PC-3 (cell line): ENCODE measurements at places on chromosomes 12 and 14.

- DNase-seq: no peak
Measured at GRCh38 chr12:639566-639965, 23.7 kb downstream of the NINJ2 start.

GRCh38 chr12:67483871-67484554 lies 164.5 kb upstream of the DYRK2 start:
- DNase-seq: peak; percentile 93

- no peak for DNase-seq
Measured at GRCh38 chr14:23486036-23486435, 16.5 kb downstream of the NGDN start.

- no peak for DNase-seq
Measured at GRCh38 chr12:50690925-50691324, 73.0 kb upstream of the ATF1 start.

GRCh38 chr14:36009643-36010042 lies 166.9 kb downstream of the PTCSC3 start:
- DNase-seq: no peak

DNA sequence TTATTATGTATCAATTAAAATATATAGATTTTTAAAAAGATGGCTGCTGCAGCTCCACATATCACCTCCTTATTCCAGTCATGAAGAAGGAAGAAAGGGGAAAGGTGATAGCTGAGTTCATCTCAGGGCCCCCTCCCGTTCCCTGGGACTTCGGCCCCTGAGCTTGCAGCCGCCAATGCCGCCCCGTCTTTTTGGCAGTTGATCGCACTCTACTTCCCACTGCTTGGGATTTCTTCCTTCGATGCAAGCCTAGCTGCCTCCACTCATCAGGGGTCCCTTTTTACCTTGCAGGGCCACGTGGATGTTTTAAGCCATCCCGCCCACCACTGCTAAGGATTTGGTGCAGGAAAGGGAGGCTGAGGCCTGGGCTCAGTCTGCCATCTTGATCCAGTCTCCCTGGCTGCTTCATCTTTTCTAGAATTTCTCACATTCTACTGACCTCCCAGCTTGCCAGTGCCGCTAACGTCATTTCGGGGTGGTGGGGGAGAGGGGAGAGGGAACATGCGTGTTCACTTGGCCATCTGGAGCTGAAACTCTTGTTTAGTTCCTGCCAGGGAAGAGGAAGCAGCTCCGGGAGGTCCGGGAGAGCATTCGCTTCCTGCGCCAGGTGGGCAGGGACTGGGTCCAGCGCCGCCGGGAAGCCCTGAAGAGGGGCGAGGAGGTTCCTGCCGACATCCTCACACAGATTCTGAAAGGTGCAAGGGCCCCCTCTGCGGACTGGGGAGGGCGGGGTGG lies 31.3 kb downstream of the CYP46A1 start:
- no peak for DNase-seq

DNA sequence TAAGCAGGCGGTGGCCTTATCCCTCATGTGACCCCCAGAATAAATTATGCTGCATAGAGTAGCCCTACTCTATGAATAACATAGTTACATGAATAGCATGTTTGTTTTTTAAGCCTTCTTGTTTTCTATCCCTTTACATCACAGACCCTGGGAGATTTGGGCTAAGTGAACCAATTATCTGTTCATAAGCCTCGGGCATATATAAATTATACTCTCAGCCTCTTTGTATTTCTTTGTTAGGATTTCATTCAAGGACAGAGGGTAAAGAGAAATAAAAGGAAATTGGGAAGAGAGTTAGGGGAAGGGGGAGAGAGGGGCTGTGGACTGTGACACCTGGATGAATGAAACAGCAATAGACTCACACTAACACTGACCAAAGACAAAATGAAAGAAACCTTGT lies 35.3 kb upstream of the RTRAF start:
- DNase-seq: no peak

DNA sequence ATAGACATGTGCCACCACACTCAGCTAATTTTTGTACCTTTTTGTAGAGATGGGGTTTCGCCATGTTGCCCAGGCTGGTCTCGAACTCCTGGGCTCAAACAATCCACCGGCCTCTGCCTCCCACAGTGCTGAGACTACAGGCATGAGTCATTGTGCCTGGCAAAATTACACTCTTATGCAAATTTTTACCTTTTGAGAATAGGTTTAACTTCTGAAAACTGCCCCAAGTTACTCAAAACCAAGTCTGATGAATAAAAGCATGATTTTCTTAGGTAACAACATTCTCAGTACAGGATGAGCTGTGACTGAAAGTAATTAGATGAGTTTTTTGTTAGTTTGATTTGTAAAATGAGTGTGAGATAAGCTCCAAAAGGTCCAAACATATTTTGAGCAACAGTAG lies 166.0 kb downstream of the RPS29 start:
- no peak for DNase-seq
